ENCODE measurements at places on chromosomes 3 and 15.

DNA sequence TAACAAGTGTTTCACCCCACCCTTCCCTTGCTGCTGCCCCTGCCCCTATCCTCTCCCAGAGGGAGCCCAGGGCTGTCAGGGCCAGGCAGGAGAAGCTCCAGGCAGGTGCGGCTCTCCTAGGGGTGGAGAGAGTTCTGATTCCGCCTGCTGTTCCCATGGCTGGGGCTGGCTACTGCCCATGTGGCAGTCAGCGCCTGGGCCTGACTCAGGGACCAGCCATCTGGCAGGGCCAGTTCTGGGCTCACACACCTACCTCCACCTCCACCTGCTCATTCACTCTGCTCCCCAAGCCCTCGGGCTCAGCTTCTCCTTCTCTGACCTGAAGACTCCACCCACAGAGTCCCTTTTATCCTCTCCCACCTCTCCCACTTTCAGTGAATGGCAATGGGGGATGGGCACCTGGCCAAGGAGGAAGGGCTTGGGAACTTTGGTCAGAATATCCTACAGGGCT is 23.4 kb downstream of the AMOTL2 start:
- DNase-seq: no peak

- no peak for DNase-seq
These were observed at the start of gene C3orf70 for GRCh38 chr3:185152410-185153170. Gene C3orf70 (minus strand): TSS chr3:185153060. CDS start chr3:185152823, 237 bp downstream.

- DNase-seq: no peak
These were observed 264.1 kb downstream of the CD47 start for GRCh38 chr3:107826727-107827126.

DNA sequence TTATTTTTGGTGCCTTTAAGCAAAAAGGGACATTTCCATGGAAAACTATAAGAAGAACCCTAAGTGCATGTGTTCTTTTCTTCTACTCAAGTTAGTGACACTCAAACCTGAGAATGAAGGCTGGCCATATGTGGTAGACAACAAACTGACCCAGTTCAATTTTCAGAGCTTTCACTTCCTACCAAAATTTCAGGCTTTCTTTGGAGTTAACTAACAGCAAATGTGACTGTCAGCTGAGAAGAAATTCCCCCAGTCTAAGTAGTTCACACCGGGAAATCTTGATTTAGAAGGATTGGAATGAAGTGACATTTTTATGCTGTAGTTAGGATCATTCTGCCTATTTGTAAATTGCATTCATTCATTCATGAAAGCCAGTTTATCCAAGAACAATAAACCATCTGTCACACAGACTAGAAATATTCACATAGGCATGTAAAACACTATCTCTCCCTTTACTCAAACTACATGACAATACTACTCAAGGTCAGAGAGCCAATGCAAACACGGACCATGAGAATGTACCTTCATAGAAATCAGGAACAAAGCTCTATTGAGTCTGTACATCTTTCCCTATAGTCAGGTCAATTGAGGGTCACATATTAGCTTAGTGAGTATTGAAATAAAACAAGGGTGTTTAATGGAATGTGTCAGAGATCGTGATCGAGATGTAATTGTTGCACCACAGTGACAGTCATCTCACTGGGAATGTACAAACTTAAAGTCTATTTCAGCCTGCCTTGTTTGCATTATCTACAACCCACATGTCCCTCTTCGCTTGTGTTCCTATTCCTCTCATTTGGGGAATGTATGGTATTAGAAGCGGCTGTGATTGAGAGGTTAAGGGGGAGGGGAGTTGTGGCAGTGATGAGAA is 113.8 kb upstream of the TGFBR2 start:
- DNase-seq: no peak

DNA sequence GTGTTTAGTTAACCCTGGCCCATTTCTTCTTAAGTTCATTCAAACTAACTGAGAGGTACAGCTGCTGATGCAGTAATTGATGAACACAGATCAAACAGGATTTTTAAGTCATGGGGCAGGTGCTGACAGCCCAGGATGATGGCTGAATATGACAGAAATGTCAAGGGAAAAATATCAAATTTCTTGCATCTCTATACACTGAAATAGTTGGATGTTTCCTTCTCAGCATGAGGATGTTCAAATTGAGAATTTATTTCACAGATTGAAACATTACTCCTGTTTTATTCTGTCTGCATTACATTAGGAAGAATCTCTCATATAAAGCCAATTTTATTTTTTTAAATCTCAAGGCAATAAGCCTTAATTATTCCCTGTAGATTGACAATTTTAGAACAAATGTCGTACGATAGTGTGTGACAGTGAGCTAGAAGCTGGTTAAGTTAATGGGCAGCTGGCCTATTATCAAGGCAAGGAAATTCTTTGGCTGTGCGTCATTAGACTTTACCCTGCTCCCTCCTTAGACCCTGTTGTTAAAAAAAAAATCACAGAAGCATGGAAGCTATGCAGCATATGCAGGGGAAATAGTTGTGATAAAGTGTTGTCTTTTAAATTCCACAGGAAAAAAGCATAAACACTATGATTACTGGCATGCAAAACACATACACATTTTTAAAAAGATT is 183.8 kb upstream of the KCNMB2 start:
- DNase-seq: no peak

GRCh38 chr15:56732135-56732885 is 999 bp downstream of the ZNF280D start:
- no peak for DNase-seq

DNA sequence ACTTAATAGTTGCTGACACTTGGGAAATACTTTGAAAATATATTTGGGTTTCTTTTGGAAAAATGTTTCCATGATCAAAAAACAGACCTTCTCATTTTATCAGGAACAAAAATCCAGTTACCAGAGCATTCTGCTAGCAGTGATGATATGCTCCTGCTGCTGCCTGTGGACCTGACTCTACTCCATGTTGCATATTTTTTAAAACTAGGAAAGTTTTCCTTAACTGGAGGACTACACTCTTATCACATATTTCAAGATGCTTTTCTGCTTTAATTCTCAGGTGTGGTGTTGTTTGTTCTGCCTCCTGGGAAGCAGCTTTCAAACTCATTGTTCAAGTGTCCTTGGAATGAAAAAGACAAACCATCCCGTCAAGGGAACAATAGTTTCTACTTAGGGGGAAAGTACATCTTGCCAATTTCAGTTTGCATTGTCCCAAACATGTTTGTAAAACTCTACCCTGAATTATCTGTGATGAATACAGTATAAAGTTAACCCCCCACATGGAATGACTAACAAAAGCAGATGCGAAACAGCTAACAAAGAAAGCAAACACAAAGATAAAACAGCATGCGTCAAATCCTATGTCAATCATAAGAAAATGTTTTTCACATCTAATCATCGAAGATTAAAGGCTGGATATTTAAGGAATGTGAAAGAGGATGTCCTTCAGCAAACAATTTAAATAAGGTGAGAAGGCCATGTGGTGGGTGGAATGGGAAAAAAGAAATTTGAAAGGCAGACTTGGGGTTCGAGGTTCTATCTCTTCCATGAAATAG is 40.1 kb upstream of the PSMD6 start:
- DNase-seq: no peak

- no peak for DNase-seq
These were observed 192.4 kb downstream of the SQOR start for GRCh38 chr15:45827275-45827674.

DNA sequence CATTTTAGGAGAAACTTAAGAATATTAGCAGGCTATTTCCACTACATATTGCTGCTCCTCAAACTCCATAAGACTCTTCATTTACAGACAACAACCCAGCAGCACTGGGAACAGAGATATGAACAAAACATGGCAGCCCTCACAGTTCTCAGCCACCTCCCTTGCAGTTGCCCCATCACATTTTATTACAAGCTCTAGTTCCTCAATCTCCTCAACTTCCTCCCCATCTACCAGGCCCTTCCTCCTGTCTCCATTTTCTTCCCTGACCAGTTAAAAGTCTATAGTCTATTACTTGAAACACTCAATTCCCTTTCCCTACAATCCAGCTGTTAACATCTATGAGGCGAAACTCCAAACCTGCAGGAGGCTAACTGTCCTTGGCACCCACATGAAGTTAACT is 412.5 kb downstream of the TBC1D5 start:
- DNase-seq: no peak

- no peak for DNase-seq
These were observed 65.1 kb downstream of the MEGF11 start for GRCh38 chr15:66188464-66188863.

DNA sequence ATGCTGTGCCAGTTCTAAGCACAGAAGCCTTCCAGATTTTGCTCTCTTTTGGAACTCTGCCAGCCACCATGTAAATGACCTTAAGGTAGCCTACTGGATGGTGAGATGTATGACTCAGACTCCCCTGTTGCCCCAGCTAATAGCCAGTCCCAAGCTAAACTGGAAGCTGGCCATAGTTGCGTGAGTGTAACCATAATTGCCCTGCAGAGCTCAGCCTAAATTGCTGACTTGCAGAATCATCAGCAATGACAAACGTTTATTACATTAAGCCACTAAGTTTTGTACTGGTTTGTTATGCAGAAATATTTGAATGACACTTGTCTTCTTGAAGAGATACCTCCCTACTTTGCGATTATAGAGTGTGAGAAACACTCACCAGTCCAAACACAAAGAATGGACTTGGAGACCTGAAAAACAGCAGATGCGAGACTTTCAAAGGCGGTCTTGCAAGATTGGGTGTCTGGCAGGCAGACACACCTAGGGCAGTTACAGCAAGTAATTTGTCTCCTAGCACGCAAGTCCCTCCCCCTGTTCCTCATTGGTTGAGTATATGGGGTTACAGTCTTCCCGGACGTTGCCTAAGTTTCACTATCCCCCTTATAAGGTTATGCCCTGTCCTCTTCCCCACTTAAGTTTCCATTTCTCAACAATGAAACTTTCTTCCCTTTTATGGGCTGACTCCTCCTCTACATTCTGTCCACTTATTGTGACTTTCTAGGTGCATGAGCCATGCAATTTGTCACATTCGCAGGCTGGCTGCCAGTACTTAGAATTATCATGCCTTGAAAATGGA is 83.6 kb upstream of the XCR1 start:
- no peak for DNase-seq

DNA sequence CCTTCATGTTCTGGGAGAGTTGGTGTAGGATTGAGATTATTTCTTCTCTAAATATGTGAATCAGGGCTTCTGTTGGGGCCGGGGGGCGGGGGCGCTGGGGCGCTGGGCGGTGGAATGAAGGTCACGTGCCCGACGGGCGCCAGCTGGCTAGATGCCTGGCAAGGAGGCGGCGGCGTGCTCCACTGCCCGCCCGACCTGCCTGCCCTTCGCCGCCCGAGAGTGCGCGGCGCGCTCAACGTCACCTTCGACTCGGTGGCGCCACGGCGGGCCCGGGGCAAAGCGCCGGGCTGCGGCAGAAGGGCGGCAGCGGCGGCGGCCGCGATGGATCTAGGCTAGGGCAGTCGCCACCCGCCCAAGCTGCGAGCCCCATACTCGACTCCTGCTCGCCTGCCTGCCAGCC is 47.0 kb upstream of the LHFPL4 start:
- DNase-seq: no peak

DNA sequence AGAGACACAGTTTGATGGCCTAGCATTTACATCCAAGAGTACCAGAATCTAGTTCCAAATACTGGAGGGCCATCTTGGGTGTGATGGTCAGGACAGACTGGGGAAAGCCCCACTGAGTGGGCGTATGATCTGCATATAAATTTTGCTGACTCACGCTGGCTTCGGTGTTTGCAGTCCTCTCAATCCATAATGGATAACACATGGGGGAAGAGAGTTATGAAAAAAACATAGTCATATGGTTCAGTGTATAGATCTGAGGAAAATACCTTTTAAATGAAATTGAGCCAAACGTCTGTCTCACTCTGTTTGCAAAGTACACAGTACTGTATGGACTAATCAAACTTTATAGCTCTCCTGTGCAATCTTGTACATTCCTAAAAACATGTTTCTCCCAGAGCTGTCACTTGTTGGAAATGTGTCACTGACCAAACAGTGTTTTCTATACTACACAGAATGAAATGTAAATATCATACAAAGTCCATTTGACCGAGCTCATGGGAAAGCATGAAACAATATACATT is 125.3 kb upstream of the THBS1 start:
- DNase-seq: no peak

GRCh38 chr3:100893590-100893989 is 99.6 kb downstream of the ABI3BP start:
- no peak for DNase-seq

- DNase-seq: no peak
These were observed 187.2 kb downstream of the CLSTN2 start for GRCh38 chr3:140122183-140122582.

- DNase-seq: no peak
These were observed 148.5 kb upstream of the ICE2 start for GRCh38 chr15:60627298-60627943.

GRCh38 chr3:183710231-183710630 is 12.6 kb downstream of the YEATS2 start:
- DNase-seq: no peak

- no peak for DNase-seq
These were observed 10.2 kb upstream of the C15orf61 start for GRCh38 chr15:67510597-67511190.

DNA sequence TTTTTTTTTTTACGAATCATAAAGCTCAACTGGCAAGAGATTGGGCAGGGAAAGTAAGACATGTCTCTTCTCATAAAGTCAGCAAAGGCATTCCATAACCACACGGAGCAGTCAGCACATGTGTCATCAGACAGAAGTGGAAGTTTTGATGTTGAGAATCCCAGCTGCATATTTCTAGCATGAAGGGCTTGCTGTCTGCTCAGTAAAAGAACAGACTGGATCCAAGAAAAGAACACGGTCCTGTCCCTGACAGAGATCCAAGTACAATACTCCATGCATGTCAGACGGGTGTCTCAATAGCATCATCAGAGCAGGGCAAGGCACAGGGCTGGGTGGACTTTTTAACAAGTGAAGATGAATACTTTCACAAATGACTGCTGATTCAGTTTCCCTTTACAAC is 38.2 kb downstream of the ABI3BP start:
- no peak for DNase-seq

DNA sequence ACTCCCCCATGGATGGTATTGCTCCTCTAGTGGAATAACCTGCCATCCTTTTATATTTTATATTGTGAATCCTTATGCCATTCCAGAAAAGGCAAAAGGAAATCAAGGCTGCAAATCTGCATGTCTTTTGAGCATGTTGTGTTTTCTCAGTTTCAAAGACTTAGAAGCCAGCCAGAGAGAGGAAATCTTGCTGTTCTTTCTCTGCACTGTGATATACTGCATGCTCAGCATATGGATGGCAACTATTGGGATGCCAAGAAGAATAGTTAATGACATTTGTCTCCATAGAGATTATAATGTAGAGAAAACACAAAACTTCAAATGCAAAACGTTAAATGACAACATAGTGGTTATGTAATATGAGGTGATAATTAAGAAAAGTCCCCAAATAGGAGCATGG is 106.0 kb upstream of the NUDT16 start:
- no peak for DNase-seq

GRCh38 chr3:77373619-77374018 is 333.7 kb downstream of the ROBO2 start:
- DNase-seq: no peak
